NCI-H1417 treated with DMSO at 0.1 percent for 48 hours (cell line): ENCODE measurements at places on chromosomes 2 and 18.

DNA sequence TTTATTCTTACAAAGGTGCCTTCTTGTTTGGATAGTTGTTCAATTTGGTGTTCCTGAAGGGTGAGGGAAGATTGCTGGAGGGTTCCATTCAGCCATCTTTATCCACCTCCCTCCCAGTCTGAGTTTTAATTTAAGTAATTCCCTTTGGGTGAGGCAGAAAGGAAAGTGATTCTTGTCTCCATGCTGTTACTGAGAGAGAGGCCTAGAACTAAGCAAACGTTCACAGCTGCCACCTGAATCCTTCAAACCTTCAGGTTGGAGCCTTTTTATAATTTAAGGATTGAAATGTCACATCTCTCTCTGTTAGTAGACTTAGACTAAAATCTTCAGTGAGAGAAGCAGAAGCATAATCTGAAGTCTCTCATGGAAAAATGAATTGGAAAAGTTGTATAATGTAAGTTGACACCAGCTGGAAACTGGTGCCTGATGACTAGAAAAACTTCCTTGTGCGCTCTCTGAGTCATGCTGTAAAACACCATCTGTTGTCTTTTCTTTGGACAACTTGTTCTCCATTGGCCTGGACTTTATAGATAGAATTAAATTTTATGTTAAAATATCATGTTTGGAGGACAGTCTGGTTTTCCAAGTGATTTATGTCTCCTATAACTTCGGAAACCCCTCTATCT, 14.6 kb downstream of the STRADB start:
- no peak for DNase-seq

DNA sequence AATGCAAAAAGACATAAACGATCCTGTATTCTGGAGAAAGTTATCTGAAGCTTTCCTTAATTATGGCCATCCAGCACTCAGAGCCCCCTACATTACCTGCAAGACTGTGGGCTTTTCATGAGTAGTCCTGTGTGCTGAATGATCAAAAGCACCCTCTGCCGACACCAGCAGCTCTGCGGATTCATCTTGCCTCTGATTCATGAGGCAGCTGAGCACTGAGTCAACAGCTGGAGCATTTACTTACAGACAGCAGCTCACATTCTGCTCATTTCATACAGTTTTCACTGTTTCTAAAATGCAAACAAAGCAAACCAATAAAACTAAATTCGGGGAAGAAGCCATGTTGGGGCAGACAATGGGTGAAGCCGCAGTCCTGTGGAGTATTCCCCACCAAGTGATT, 886.5 kb downstream of the CNTNAP5 start:
- no peak for DNase-seq

GRCh38 chr2:226310146-226310545, 489.5 kb downstream of the IRS1 start:
- no peak for DNase-seq

DNA sequence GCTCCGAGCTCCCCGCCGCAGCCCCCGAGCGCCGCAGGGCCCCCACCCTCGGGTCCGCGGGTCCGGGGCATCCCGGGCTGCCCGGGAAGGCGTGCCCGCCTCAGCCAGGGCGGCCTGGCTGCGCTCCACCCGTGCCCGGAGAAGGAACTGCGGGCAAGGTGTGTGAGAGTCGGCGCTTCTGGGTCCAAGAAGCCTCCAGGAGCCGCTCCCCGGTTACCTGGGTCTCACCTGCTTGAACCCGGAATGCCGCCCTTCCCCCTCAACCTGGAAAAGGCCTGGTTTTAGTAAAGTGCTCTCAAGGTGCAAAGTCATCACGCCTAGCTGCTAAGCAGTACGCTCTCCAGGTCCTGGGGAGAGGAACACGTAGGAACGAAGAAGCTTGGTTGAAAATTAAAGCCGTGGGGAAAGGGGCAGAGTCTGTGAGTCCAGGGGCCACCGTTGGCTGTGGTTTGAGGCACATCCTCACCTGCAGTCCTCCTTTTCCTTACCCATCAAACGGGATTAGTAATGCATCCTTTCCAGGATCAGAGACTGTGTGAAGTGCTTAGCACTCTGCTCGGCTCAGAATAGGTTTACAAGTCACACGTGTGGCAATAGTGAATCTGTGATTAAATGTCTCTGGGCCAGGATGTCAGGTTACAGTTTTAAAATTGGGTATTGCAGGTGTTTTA, 1.2 kb downstream of the ASAP2 start:
- DNase-seq, result no peak

- DNase-seq, result no peak
These were observed 16.3 kb upstream of the ATOH8 start for GRCh38 chr2:85737481-85737880.

GRCh38 chr2:5482929-5483331, 209.3 kb upstream of the SOX11 start:
- no peak for DNase-seq

- no peak for DNase-seq
These were observed 3.2 kb downstream of the WDR33 start for GRCh38 chr2:127807678-127808353.

- DNase-seq, result no peak
These were observed 195.4 kb upstream of the CWC22 start for GRCh38 chr2:180202467-180202951.

- DNase-seq, result no peak
These were observed 83.8 kb downstream of the NPAS2 start for GRCh38 chr2:100903534-100904258.

DNA sequence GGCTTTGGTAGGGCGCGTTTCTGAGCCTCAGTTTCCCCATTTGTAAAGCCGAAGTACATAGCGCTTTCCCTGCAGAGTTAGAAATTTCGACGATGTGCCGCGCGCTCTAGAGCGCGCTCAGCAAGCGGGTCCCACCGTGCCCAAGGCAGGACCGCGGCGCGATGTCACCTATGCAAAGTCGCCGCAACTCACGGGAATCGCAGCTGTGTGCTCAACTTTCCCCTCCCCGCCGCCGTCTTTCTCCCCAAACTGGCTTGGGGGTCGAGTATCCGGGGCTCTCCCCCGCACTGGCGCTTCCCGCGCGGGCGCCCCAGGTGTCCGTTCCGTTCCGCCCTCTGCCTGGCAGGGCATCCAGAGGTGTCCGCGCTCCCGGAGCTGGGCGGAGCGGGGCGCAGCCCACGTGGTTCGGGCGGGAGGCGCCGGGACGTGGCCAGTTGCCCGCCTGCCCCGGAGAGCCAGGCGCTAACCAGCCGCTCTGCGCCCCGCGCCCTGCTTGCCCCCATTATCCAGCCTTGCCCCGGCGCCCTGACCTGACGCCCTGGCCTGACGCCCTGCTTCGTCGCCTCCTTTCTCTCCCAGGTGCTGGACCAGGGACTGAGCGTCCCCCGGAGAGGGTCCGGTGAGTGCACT, at the start of gene MLPH:
Gene MLPH, plus strand, starts transcription at position 433 of the 630 bp plus-strand sequence. CDS start 6,176 bp downstream, outside the sequence.
- DNase-seq, result no peak

GRCh38 chr2:239241431-239241960, 159.3 kb downstream of the HDAC4 start:
- DNase-seq, result no peak

DNA sequence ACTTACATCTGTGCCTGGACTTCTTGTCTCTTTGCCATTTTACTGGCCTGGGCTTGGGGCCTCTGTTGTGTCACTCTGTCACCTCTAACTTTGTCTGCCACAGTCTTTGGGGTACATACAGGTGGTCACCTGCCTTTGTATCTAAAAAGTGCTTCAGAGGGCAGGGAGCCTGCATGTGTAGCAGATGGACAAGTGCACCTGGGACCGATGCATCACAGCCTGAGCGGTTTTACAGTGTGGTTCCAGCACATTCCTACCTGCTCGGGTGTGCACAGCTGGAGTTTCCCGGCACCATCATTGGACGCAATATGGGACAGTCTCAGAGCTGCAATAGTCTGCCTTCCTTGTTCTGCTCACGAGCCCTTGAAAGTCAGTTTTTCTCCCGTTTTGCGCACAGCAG, 249.8 kb upstream of the RAB12 start:
- no peak for DNase-seq
